Activated naive CD4-positive, alpha-beta T cell (primary cell): ENCODE measurements at places on chromosomes 1 and 21.

- no peak for DNase-seq
Measured at GRCh38 chr1:185646202-185646683, 87.9 kb upstream of the HMCN1 start.

DNA sequence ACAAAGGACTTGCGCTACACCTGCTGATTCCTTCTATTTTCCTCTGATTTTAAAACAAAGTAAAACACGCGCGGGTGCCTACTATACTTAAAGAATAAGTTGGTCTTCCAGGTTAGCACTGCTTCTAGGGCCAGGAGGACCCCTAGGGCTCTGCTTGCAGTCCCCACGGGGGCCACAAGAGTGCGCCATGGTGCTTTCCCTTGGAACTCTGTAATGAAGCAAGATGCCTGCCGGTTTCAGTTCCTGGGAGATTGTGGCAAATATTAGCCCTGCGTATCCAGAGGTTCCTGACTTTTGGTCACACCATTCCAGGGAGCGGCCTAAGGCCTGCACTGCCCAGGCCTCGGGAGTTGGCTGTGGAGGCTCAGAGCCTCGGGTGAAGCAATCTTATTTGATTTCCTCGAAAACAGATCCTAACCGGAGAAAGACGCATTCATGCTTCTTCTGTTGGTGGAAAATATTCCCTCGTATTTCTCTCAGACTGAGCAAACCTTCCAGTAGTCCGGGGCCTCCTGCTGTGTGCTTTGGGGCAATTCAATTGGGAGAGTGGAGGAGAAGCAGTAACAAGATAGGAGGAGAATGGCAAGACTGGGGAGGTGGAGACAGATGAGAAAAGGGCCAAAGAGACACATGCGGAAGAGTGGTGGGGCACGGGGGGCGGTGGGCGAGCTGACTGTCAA, 25.3 kb downstream of the ADAM30 start:
- peak; percentile 8 for DNase-seq

DNA sequence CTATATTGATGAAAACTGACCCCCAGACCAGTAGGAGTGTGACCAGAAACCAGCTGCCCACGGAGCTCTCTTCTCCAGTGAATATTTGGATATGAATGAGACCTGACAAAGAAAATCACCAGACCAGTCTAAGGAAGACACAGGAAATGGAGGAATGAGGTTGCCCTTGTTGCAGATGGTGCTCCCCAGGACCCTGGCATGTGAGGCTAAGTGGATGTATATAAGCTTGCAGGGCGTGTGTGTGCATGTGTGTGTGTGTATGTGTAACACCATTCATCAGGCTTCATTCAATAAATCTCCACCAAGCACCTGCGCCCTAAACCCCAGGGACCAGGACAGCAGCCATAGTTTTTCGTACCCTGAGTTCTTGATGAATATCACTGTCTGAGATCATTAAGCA, 14.4 kb downstream of the PHLDA3 start:
- no peak for DNase-seq

- DNase-seq = no peak
Measured at GRCh38 chr1:22177354-22178003, 34.6 kb upstream of the WNT4 start.

- DNase-seq = no peak
Measured at GRCh38 chr1:16180291-16180824, 24.5 kb upstream of the EPHA2 start.

GRCh38 chr21:35478161-35479064, 429.3 kb upstream of the RUNX1 start:
- DNase-seq = no peak

DNA sequence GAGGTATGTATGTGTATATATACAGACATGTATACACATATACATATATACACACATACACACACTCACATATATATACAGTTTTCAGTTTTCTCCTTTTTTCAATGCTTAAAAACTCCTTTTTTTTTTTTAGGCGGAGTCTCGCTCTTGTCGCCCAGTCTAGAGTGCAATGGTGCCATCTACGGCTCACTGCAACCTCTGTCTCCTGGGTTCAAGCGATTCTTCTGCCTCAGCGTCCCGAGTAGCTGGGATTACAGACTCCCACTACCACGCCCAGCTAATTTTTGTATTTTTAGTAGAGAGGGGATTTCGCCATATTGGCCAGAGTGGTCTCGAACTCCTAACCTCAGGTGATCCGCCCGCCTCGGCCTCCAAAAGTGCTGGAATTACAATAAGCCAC, 27.0 kb downstream of the STYXL2 start:
- DNase-seq = no peak

GRCh38 chr1:56931211-56931610, 34.6 kb downstream of the C8B start:
- no peak for DNase-seq

GRCh38 chr21:33391656-33392055, 11.6 kb upstream of the IFNGR2 start:
- DNase-seq = no peak

DNA sequence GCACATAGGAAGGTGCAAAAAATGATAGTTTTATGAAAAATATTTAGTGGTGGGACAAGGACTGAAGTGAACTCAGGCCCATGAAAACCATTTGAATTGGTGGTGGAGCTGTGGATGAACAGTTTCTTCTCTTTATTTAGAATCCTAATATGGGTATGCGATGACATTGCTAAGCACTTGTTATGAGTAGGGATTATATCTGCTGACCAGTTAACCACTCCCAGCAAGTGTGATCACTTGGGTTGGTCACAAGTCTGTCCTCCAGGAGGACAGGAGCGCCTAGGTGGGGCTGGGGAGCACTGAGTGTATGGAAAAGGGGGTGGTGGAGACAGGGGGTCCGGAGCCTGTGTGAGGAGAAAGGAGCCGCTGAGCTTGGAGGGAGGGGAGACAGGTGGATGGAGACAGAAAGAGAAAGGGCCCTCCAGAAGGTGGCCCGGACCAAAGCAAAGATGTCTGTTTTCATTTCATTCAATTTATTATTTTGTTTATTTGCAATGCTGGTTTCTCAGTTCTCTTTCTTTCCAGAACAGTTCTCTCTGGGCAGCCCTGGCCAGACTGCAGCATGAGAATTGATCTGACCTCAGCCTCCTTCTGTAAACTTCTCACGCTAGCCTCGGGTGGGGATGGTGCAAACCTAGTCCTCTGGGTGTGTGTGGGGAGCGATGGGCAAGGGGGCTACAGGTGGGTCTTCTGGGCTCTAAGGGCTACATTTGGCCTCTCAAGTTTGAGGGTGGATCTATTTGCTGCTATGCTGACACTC, 9.9 kb upstream of the ZSCAN20 start:
- no peak for DNase-seq

DNA sequence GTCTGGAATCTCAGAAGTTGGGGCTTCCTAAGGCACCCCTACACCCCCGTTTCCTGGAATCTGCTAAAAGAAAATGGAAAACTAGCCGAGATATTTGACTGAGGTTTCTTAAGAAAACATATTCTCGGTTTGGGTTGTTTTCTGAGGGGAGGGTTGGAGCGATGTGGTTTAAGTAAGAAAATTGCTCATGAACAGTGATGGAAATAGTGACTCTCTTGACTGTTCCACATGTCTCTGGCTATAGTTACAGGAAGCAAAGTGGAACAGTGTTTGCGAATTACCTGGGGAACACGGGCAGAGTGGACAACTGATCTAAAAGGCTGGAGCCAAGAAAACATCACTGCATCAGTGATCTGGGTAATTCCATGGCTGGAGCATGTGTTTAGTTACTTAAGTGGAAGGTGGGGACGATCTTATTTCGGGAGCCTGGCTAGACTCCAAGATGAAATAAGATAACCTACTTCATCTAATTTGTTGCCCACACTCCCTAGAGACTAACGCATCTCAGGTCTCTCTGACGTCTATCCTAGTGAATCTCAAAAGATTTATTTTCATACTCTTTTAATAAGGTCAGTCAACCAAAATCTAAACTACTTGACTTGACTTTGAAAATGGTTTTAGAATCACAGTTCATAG, 92.4 kb downstream of the KCNJ15 start:
- DNase-seq = no peak

DNA sequence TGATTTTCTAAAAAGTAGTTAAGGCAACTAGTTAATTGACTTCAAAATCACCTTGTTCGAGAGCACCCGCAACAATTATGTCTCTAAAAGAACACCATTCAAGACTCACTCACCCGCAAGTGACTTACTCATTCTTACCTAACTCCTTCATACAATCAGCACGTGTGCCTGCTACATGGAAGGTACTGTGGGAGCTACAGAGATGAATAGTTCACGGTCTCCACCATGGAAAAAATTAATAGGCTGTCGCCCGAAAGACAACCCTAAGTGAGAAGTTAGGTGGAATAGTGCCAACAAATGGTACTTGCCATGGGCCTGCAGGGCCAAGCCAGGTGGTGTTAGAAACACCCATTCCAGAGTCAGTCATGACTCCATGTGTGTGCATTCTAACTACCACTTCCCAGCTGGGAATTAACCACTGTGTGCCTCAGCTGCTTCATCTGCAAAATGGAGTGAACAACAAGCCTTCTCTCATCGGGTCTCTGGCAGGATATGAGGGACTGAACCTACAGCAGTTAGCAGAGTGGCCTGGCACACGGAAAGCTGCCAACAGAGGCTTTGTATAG, 7.1 kb downstream of the SSBP3 start:
- DNase-seq = no peak

DNA sequence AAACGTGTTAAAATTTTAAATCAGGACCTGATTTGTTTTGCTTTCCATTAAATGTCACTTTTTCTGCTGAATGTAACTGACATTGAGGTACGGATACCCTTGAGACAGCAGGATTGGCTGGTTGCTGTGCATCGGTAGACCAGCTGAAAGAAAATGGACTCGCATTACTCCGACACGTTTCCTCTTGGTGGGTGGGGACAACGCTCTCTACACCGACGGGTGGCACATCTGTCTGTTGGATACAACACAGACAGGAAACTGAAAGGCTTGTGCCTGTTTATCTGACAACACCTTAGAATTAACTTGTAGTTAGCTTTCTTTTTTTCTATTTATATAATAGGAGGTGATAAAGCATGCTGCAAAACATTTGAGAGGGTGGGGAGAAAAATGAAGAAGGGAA, 19.4 kb downstream of the PRPF38A start:
- peak; percentile 2 for DNase-seq

- no peak for DNase-seq
Measured at GRCh38 chr1:178119628-178120027, 25.7 kb downstream of the RASAL2 start.

DNA sequence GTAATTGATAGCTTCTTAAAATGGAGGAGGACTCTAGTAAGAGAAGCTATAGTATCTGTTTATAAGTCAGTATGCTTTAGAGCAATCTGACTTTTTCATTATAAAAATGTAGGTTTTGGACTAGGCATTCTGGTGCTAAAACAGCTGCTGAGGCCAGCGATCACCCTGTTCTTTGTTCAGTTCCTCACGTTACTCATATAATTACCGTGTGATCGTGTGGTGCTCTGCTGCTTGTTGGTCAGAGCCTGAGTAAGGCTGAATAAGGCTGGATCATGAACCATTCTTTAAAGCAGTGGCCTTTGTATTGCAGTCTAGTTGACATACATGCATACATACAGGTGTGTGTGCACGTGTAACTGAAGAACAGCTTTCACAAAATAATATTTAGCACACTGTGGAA, 25.2 kb downstream of the CDC42 start:
- no peak for DNase-seq

DNA sequence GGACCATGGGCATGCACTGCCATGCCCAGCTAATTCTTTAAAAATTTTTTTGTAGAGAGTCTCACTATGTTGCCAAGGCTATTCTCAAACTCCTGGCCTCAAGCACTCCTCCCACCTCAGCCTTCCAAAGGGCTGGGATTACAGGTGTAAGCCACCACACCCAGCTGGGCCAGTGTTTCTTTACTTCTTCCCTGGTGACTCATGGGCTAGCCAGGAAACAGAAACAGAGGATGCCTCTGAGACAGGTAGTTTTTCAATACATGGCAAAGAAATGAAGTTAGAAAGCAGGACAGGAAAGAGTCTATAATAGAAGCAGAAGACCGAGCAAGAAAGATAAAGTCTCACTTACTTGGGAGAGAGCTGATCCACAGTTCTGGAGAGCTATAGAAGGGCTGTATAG, 7.6 kb upstream of the C1orf74 start:
- DNase-seq = no peak

GRCh38 chr1:24724345-24725208, 20.7 kb upstream of the CLIC4 start:
- DNase-seq = no peak

DNA sequence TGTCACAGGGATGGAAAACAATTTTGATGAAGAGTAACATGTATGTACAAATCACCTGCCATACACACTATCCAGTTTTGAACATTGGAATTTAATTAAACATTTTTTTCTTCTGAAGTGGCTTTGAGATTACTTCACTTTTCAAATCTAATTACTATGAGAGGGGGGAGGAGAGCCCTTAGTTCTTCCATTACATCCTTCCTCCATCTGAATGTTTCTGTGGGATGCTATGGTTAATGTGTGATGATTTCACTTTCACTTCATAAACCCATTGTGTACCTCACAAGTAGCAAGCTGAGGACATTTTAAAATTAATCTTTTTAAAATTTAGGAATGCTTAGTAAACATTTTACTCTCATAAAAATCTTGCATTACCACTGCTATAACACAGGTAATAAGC, 156.9 kb downstream of the RUNX1 start:
- DNase-seq = no peak

DNA sequence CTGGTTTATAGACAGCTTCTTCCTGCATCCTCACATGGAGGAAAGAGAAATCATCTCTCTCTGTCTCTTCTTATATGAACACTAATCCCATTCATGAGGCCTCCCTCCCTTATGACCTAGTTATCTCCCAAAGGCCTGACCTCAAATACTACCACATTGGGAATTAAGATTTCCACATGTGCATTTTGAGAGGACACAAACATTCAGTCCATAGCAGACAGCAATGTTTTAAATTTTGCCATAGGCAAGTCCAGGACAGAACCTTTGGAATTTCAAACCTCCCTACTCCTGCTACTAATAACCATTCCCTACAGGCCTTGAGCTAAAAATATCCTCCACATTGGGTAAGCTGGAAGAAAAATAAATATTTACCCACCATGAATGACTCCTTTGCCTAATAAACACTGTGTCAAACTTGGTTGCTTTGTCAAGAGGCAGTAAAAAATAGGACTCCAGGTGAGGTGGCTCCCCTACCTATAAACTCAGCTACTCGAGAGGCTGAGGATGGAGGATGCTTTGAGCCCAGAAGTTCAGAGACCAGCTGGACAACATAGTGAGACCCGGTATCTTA, 113.7 kb downstream of the ZNF281 start:
- DNase-seq = no peak

- DNase-seq = no peak
Measured at GRCh38 chr1:212294983-212295382, 9.8 kb downstream of the PPP2R5A start.
